ENCODE measurements at places on chromosomes 16 and 17.

DNA sequence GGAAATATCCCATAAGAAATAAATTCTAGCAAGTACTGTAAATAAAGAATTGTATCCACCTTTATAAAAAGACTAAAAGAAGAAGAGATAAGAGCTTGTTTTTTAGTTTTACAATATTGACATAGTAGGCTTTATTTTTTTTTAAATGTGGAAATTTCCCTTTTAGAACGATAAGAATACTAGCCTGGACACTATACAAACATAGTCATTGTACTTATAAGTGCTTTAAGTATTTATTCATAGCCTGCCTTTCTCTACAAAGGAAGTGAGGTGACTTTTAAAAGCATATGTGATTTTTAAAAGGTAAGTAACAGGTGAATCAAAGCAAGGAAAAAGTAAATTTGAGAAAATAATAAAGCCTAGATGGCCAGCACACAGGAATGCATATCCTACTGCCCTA, 17.7 kb downstream of the TOX3 start:
- no peak for DNase-seq

GRCh38 chr17:6752068-6752909, 3.6 kb upstream of the XAF1 start:
- no peak for DNase-seq

DNA sequence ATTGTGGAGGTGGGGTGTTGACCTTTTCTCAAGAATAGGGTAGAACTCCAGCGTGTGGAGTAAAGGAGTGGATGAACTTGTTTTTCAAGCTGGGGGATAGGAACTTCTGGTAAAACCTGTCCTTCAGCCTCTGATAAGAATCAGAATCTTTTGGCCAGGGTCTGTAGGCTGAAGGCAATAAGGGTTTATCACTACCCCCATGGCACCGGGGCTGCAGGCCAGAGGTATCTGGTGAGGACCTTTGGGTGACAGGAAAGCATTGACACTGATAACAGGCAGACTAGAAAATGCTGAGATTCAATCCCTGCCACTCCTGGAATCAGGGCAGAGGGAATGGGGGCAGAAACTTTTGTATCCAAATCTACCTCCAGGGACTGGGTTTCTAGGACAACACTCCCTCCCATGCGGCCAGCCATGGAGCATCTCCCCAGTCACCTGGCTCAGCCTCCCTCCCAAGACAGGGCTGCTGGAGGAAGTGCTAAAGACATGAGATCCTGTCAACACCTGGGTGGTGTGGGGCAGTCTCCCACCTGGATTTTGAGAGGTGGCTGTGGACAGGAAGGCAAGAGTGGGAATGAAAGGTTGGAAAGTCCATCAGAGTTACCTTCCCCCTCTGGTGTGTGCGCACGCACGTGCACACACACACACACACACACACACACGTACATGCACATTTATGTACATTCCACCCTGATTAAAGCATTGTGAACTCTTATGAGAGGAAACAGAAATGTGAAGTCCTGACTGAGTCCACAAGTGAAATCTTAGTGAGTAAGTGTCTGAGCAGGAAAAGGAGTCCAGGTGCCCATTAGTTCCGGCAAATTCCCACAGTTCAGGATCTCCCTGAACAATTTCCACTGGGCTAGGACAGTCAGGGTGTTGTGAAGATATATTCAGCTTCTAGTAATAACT, 53.1 kb upstream of the MARCHF10 start:
- no peak for DNase-seq

DNA sequence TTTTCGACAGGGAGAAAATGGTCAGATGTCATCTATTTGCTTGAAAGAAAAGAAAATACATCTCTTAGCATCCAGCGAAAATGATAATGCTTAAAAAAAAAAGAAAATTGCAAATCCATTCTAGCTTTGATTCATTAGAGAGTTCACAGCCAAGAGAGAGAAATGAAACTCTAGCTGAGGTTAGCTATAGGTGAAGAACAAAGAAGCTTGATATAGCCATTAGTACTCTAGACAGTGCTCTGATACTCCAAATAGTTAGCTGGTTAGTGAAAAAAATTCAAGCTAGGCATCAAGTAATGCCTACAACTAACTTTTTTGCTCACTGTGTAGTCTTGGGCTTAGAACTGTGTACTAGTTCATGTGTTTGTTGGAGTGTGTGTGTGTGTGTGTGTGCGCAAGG, 721.6 kb upstream of the SOX9 start:
- DNase-seq, result no peak

GRCh38 chr17:45264988-45265387, 3.1 kb upstream of the SPATA32 start:
- DNase-seq, result no peak

DNA sequence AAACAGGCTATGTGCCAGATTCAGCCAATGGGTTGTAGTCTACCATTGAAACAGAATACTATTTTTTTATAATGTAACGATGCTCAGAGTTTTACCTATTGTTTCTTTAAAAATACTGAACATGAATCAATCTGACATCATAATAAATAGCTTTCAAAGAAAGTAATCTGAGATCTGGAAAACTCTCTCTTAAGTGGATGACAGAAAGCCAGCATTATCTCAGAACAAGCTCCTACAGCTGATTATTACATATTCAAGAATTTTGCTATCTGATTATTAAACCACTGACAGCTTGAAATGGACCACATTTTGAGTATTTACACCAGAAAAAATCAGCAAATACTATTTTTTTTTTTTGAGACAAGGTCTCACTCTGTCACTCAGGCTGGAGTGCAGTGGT, 484.2 kb upstream of the SOX9 start:
- no peak for DNase-seq

- no peak for DNase-seq
These were observed 24.9 kb downstream of the MLYCD start for GRCh38 chr16:83923581-83924365.

GRCh38 chr16:64449506-64449905, 672.4 kb downstream of the CDH11 start:
- DNase-seq, result no peak

DNA sequence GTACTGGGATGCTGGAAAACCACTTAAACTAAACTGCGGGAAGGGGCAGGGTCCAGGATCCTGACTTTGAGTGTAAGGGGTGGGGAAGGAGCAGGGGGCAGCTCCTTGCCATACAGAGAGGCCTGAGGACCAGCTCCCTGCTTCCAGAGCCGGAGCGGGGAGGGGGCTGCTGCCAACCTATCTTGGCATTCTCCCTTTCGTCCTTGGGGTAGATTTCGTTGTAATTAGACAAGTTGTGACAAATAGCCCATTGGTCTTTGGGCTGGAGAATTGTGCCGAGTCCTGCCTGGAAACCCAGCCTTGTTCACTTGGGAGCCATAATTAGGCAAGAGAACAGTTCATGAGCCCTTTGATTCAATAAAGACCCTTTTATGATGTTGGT, 175.5 kb downstream of the RAB11FIP4 start:
- DNase-seq, result no peak

DNA sequence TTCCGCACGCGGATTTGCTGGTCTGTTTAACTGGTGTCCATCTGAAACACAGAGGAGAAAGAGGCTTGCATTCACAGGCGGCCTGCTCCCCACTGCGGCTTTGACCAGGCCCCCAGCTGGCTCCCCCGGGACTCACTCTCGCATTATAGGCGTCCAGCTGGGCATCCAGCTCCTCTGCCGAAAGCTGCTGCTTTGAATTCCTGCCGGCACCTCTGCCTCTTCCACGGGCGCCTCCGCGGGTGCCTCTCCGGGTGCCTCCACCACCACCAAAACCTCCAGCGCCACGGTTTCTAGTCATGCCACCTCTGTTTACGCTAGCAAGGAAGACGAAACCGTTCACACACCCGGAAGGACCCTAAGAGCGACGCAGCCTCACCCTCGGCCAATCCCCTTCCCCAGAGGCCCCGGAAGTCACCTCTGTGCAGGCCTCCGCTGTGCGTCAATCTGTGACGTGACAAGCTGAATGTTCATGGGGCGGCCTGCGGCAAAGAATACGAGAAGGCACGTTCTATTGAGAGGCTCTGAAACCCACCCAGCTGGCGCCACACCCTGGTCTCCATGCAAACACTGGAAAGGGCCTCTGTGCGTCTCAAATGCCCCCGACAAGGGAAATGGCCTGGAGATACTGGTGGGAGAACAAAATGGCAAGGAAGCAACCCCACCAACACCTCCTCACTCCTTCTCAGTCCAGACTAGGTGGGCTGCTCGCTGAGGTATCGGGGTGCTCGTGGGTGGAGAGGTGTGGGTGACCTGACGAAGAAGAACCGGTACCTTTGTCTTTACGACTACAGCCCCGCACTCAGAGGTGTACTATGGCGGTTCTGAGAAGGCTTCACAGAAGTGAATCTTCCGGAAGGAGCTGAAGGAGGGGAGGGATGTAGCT, 3.0 kb downstream of the ALYREF start:
- no peak for DNase-seq

DNA sequence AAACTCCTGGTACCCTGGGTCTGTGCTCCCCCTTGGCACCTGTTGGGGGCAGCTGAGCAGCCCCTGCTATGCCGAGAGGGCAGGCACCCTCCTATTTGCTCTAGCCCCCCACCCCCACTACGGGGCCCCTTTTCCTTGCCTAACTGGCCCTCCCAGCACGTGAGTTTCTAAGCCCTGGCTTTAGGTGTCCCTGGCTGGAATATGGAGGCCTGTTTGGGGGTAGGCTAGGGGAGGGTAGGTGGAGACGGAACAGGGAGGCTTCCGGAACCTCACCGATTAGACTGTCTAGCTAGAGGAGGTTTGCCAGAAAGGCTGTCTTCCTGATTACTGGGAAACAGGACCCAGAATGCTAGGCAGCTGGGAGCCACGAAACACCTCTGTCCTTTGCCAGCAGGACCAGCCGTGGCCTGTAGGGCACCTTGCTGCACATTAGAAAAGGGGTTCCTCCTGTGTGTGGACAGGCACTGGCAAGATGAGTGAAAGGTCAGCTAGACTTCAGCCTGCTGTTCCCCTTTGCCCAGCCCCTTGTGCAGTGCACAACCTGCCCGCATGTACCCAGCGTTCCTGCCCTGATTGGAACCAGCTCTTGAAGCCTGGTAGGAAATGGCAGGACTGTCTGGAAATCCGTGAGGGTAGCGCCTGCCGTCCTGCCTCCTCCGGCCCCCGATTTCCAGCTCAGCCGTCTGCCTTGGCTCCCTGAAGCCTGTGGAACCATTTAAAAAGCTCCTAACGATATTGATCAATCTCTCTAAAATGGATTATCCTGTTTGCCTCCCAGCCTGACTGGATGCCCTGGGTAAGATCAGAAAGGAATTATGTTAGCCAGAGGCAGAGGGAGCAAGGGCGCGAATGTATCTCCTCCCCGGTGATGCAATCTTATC, 83.4 kb upstream of the GSE1 start:
- no peak for DNase-seq

- DNase-seq, result no peak
These were observed 65.3 kb downstream of the SPECC1 start for GRCh38 chr17:20074489-20074888.

DNA sequence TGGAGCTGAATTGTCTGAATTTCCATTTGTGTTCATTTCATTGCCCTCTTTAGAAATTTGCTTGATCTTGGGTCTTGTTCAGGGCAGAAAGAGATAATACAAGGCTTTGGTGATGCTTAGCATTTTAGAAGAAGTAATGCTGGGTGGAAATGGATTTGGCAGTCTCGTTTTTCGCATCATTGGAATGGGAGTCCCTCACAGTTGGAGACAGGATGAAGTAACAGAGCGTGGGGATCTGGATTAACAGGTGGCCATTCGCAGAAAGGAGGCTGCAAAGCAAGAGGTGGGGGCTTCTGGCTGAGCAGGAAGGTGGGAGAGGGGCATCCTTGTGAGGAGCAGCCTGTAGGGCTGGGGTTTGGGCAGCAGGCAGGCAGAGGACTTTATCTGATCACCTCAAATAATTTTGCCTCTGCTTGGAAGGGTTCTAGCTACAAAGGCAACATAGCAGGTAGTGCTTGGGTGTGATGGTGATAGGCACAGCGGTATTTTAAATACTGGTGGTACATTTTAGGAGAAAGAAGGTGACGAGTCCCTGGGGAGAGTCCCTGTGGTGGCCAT, 17.0 kb downstream of the KSR1 start:
- no peak for DNase-seq

GRCh38 chr16:56226845-56227525, 35.7 kb downstream of the GNAO1 start:
- DNase-seq, result no peak

DNA sequence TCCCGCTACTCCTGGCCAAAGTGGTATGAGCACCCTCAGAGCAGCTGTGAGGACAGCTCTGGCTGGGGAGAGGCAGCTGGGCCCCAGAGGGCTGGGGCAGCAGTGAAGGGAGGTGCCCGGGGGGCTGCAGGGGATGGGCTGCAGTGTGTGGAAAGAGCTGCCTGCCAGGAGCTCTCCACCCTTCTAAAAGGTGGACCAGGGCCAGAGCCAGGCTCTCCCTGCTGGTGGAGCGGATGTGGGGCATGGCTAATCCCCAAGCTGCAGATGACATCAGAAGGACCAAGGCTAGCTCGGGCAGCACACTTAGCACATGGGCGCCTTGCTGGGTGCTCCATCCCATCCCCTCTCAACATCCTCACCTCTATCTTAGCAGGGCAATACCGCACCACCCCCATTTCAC, 103.1 kb downstream of the SDK2 start:
- DNase-seq, result no peak

- DNase-seq, result no peak
These were observed 315.8 kb downstream of the BCAS3 start for GRCh38 chr17:60993497-60993896.

GRCh38 chr17:50177476-50177875, 11.7 kb downstream of the SGCA start:
- no peak for DNase-seq

DNA sequence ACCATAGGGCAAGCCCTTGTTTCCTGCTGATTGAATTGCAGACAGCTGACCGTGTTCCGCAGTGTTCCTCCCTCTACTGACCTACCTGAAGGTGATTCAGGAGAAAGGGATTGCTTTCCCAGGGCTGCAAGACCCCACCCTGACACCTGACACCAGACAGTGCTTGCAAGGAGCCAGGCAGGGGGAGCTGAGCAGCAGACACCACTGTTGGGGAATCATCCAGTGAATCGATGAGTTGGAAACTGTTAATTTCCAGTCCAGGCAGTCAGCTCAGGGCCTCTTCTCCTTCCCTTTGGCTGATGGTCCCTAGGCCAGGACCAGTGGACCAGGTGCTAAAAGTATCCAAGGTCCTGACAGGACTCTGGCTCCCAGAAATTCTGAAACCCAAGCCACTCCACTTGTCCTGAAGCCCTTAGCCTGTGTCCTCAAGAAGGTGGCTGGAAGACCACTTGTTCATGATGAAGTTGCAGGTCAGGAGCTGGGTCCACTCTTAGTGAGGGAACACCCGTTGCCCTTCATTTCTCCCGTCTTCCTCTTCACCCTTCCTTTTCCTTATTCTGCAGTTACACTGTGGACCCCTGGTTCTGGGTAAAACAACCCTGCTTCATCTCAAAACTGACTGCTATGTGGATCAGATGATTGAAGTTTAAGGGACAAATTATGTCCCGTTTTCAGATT, 9.5 kb upstream of the UNK start:
- no peak for DNase-seq

- DNase-seq, result peak; percentile 59
These were observed 12.6 kb upstream of the RNF222 start for GRCh38 chr17:8409966-8410882.
